ENCODE measurements at places on chromosomes 7 and 10. TPM values are rescaled to one million over a fixed set of nuclear protein-coding genes. Genes with fewer than 3 reads are reported as not detected.

Gene HYAL4
- total RNA-seq = not detected

Gene ABI1
- 34.0 TPM for total RNA-seq

Gene FLNC
- total RNA-seq = 274 TPM

Gene POP7
- total RNA-seq = 43.2 TPM

Gene CYP3A7
- total RNA-seq = not detected

Gene C10orf143
- under 0.01 TPM for total RNA-seq

Gene LLCFC1
- total RNA-seq = not detected

Gene CRPPA
- total RNA-seq = 0.89 TPM

Gene OR13A1
- total RNA-seq = not detected

Gene MNX1
- total RNA-seq = not detected

Gene TBX20
- not detected for total RNA-seq

Gene ZKSCAN5
- 7.8 TPM for total RNA-seq

Gene GPR85
- total RNA-seq = 3.4 TPM

Gene PPIF
- total RNA-seq = 63.4 TPM

Gene UPK3B
- not detected for total RNA-seq

Gene CDC14C
- total RNA-seq = not detected

Gene NPSR1
- not detected for total RNA-seq

Gene IL2RA
- total RNA-seq = not detected

Gene PNLIP
- total RNA-seq = not detected

Gene LRRTM3
- not detected for total RNA-seq

Gene CD36
- not detected for total RNA-seq

Gene ASB13
- 9.0 TPM for total RNA-seq

Gene TMEM213
- not detected for total RNA-seq

Gene CRYGN
- total RNA-seq = not detected

Gene USP6NL
- total RNA-seq = 6.1 TPM

Gene AIFM2
- 8.2 TPM for total RNA-seq

Gene ASAH2
- 0.71 TPM for total RNA-seq

Gene TCAF2
- total RNA-seq = 0.89 TPM

Gene OR9A2
- not detected for total RNA-seq

Gene CALY
- not detected for total RNA-seq

Gene LRWD1
- total RNA-seq = 20.9 TPM

Gene CADPS2
- 20.8 TPM for total RNA-seq

Gene CYP2C19
- total RNA-seq = not detected

Gene TMEM176B
- total RNA-seq = 0.58 TPM

Gene OR2A5
- total RNA-seq = not detected

Gene TMEM270
- total RNA-seq = not detected

Gene ZNF804B
- total RNA-seq = not detected

Gene PDCD11
- total RNA-seq = 22.2 TPM

Gene MAP3K8
- total RNA-seq = 25.7 TPM

Gene EPHB6
- 25.4 TPM for total RNA-seq

Gene GPR15LG
- total RNA-seq = not detected

Gene SRRM3
- 4.6 TPM for total RNA-seq

Gene NAT16
- total RNA-seq = not detected

Gene CCDC136
- total RNA-seq = 3.7 TPM

Gene ENO4
- 0.58 TPM for total RNA-seq

Gene DRGX
- not detected for total RNA-seq

Gene KMT2E
- total RNA-seq = 22.5 TPM

Gene MARVELD1
- total RNA-seq = 63.4 TPM

Gene ATOH7
- not detected for total RNA-seq
